Muscle of arm (tissue), 14 donors: ENCODE measurements at places on chromosomes 6 and 20.

DNA sequence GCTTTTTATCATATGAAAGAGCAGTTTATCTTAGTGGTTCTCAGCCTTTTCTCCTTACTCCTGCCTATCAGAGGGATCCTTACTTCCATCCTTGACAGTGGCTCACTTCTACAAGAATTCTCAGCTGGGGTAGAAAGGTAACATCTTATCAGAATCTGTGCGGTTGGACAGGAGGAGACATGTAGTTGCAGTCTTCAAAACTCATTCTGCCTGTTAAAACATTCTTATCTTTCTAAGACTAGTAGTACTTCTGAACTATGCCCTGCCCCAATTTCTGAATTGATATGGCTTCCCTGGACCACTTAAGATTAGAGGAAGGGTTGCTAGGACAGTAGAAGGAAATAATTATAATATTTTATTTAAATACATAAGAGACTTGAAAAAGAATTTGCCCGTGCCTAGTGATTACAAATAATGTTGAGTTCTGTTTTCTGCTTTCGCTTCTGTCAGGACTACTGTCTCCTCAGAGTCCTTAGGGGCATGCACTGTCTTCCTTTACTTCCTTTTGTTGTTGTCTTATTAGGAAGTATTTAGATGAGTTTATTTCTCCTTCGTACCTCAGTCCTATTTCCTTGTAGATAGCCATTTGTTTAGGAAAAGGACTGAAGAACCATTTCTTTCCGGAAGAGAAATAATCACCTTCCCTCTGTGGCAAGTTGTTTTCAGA, 24.9 kb downstream of the BLTP3A start:
- DNase-seq, result no peak

DNA sequence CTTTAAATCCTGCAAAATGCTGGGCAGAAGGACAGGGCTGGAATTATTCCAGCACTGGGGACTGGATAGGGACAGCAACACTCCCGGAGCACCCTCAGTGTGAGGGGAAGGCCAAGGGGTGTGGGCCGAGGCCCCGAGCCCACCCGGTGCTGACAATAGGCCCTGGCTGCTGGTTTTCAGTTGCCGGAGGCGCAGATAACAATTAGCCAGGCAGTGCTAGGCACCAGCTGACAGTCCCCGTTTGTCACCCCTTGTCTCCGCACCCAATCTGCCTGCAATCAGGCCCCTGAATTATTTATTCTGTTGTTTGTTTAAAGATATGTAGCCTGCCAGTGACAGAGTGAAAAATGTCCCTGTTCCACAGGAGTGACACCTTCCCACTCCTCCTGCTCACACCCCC, 120.0 kb downstream of the GRM4 start:
- DNase-seq, result no peak

GRCh38 chr6:12439296-12439695, 149.1 kb downstream of the EDN1 start:
- no peak for DNase-seq

DNA sequence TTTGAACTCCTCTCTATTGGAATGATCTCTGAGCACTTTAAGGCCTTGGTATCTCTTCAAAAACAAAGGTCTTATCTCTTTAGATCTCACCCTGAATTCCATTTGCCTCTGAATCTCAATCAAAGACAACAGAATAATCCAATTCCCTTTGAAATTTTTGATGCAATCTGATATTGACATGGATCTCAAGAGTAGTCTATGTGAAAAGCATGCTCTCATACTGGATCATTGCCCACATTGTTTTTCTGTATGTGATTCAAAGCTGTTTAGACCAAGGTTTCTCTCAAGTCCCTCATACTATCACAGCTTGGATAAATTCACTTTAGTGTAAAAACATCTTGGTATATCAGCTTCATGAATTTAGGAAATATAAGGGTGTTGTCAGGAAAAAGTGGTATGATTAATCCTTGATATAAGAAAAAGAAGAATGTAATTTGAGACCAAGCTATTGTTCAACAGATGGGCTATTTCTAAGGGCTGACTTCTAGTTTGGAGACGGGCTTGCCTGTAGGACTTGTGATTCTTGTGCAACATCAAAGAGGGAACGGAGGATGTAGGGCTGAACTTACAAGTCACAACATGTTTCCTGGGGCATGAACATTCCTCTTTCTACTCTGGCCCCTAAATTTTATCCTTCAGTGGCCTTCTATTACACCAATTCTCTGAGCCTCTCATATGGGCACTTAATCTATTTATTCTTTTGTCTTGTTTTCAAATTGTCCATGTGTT, 77.9 kb upstream of the CITED2 start:
- DNase-seq, result no peak

DNA sequence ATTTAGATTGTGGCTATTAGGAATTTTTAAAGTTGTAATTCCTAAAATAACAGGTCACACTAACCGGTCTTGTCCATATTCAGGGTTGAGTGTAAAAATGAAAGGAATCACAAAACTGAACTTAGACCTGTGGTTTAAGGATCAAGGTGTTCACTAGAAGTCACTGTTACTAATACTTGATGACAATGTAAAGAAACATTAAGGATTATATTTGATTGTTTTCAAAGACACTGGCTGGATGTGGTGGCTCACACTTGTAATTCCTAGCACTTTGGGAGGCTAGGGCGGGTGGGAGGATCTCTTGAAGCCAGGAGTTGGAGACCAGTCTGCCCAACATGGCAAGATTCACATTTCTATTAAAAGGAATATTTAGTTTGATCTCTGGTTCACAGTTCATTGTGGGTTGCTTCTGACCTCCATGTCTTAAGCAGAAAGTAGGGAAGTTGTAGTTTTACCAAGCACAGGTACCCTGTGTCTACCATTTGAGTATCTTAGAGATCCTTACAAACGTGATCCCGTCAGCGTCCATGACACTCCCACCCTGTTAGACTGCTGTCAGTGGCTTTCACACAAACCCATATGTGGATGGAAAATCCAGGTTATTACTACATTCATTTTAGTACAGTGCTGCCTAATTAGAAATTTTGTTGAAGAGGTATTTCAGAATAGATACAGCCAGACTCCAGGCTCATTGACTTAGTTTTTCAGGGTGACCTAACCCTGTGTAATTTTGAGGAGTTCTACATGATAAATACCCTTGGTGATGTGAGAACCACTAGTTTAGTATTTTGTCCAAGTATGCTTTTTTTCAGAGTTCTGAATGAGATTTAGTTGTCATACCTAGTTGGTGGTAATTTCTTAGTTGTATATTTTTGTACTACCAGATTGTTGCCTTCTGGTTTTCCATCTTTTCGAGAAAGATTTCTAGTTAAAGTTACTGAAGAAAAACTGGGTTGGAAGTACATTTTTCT, 10.2 kb downstream of the SRSF3 start:
- no peak for DNase-seq

- no peak for DNase-seq
These were observed 21.4 kb upstream of the CITED2 start for GRCh38 chr6:139395891-139396301.

- no peak for DNase-seq
These were observed 95.7 kb downstream of the LY86 start for GRCh38 chr6:6683969-6684833.

GRCh38 chr6:13883966-13884365, 40.8 kb upstream of the RNF182 start:
- no peak for DNase-seq

- DNase-seq, result no peak
These were observed 53.3 kb upstream of the HFE start for GRCh38 chr6:26033941-26034354.

GRCh38 chr20:56417911-56418310, 5.9 kb downstream of the CASS4 start:
- no peak for DNase-seq

DNA sequence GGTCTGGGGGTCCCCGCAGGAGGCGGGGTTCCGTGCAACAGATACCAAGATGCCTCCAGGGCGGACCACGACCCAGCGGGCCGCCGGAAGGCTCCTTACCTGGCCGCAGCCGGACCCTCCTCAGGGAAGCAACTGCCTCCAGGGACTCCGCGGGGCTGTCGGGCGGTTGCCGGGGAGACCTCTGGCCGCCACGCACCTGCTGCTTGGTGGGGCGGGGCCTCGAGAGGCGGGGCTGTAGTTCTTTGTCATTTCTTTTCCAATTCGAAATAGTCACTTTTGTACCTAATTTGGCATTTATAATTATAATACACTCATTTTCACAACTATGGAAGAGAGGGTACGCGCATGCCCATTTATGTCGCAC, 647 bp downstream of the AK9 start:
- DNase-seq, result no peak

DNA sequence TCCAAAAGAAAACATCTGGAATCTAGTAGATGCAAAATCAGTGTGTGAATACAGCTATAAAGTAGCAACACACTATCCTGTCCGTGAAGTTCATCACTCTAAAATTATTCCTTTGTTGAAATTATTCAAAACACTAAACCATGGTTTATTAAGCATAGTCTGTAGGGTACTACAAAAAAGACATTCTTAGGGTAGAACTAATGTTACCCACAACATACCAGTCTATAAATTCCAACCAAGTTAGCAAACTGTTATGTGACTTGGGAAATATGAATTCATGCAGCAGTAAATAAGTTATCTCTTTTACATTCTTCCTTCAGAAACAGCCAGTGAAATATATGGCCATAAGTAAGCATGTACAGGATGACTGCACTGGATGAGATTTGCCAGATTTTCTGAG, 580.3 kb upstream of the ADGRB3 start:
- no peak for DNase-seq

DNA sequence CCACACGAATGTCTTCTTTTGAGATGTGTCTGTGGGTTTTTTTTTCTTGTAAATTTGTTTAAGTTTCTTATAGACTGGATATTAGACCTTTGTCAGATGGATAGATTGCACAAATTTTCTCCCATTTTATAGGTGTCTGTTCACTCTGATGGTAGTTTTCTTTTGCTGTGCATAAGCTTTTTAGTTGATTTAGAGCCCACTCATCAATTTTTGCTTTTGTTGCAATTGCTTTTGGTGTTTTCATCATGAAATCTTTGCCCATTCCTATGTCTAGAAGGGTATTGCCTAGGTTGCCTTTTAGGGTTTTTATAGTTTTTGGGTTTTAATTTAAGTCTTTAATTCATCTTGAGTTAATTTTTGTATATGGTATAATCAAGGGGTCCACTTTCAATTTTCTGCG, 57.7 kb downstream of the NKX2-2 start:
- DNase-seq, result no peak

DNA sequence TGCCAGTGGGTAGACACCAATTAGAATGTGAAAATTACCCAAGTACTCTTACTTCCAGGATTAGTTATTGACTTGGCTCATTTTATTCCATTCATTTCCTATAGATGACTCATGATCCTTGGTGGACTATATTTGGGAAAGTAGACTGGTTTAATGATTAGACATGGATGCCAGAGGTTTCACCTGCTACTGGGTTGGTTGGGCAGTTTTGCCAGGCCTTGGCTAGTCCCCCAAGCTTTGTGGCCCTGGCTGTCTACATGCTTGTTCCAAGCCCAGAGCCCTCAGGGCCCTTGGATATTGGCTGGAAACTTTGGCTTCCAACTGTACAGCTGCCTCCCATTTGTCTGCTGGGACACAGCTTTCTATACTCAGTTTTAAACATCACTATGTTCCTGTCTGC, 104.1 kb downstream of the ZFP64 start:
- DNase-seq, result no peak

- peak; percentile 52 for DNase-seq
These were observed 123.0 kb downstream of the SLC16A10 start for GRCh38 chr6:111210194-111210728.

GRCh38 chr20:24149175-24149574, 160.6 kb upstream of the GGTLC1 start:
- DNase-seq, result no peak

DNA sequence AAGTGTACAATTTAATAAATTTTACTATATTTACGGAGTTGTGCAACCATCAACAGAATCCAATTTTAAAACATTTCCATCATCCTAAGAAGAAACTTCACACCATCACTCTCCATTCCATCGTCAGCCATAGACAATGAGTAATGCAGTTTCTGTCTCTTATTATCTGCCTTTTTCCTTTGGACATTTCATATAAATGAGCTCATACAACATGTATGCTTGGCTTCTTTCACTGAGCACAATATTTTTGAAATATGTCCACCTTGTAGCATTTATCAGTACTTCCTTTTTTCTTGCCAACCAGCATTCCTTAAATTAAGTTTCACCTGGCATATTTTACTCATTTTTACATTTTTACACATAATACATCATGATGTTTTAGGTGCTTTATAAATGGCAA, 22.7 kb upstream of the HIVEP1 start:
- DNase-seq, result no peak

DNA sequence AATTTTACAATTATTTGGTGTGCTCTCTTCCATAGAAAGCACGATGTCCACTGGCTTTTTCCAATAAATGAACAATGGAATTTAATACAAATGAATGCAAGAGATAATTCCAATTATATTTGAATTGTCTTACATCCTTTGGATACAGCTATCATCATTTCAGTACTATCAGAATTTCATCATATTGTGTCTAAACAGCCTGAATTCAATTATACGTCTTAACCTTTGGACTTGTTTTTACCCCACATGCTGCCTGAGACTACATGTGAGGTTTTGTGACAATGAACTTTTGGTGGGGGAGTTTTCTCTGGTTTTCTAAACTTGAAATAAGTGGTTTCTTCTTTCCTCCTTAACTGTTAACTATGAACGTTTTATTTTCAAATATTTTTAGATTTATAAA, 1176.0 kb downstream of the EPHA7 start:
- no peak for DNase-seq

GRCh38 chr6:147043994-147044477, 160.2 kb upstream of the STXBP5 start:
- no peak for DNase-seq

DNA sequence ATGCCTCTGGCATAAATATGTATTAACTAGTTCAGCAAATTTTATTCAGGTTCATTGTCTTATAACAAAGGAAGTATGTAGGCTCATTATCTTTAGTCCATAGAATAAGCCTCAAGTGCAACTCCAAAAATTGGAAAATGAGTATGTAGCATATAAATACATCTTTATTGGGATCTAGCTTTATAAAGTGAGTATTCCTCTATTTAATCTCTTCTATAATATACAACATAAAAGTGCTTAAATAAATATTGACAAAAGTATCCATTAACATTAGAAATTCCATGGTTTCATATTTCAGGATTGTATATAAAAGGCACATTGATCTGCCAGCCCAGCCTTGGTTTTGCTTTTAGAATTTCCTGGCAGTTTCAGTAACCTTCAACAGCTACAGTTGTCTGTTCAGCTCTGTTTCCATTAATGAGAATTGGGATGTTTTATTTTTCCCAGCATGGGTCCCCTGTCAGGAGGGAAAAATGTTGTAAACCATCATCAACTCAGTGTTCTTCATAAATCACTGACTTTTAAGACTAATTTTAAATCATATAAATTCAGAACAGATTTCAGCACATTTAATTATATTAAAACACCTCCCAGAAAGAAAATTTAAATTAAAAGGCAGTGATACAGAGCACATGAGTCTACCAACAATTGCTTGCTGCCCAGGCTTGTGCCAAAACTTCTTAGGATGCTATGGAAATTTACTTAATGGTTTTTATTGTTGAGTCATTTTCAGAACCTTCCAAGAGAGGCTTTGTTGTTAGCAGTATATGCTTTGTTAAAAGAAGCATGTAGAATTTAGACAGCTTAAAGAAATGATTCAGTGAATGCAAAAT, 119.7 kb downstream of the ADGRG6 start:
- DNase-seq, result no peak
